ENCODE measurements at places on chromosomes 3 and 15. TPM values are rescaled to one million over a fixed set of nuclear protein-coding genes. Genes with fewer than 3 reads are reported as not detected.

The GCHFR gene
- 2.3 TPM for polyA plus RNA-seq

The A4GNT gene
- polyA plus RNA-seq = not detected

The KLHL18 gene
- 19.4 TPM for polyA plus RNA-seq

The EDC3 gene
- 24.3 TPM for polyA plus RNA-seq

- DNase-seq = no peak
Measured at GRCh38 chr3:71515636-71516365, 67.7 kb downstream of the FOXP1 start.

GRCh38 chr3:172228036-172228415 is 188.6 kb downstream of the FNDC3B start:
- DNase-seq = no peak

- peak; percentile 8 for DNase-seq
Measured at GRCh38 chr3:126807795-126808194, 103.8 kb downstream of the CHCHD6 start.

- no peak for DNase-seq
Measured at GRCh38 chr15:58517252-58517681, 85.5 kb downstream of the LIPC start.

DNA sequence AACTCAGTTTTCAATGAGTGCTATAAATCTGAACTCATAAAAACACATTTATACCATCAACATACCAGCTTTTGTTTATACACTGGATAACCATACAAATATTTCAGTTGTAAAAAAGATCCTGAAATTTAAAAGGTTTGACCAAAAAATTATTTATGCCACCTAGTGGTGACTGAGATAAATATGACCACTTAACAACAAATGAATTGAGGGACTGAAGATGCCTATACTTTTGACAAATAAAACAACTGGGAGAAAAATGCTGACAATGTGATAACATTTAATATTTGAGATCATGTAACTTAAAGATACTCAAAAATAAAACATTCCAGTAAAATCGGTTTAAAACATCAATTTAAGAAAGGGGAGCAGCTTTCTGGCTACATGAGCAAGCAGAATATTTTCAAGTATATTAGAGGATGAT is 30.4 kb downstream of the ATG3 start:
- peak; percentile 56 for DNase-seq

DNA sequence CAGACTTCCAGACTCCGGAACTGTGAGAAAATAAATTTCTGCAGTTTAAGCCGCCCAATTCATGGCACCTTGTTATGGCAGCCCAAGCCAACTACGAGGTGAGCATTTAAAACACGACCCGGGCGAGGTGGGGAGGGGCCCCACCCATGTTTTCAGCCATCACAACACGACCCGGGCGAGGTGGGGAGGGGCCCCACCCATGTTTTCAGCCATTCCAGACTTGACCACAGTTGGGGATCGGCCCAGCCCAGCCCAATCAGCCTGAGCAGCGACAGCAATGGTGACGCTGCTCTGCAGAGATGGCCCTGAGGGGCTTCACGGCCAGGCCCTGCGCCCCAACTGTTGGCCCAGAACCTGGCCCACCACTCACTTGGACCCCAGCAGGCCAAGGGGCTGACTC is 93.1 kb downstream of the ATP10A start:
- no peak for DNase-seq

Measured in GM23248 (cell line).